ENCODE measurements at places on chromosomes 6 and 20. TPM values are rescaled to one million over a fixed set of nuclear protein-coding genes. Genes with fewer than 3 reads are reported as not detected.

Gene VWA7
- total RNA-seq: 0.97 TPM

Gene KATNA1
- 29.5 TPM for total RNA-seq

Gene MYCT1
- 0.16 TPM for total RNA-seq

Gene SAMD5
- 3.7 TPM for total RNA-seq

Gene FOXA2
- not detected for total RNA-seq

Gene IYD
- not detected for total RNA-seq

Gene TRAPPC3L
- not detected for total RNA-seq

Gene MYBL2
- 3.7 TPM for total RNA-seq

Gene MATN4
- not detected for total RNA-seq

Gene FUT9
- not detected for total RNA-seq

Gene SCRT2
- total RNA-seq: not detected

Gene PACRG
- 1.6 TPM for total RNA-seq

Gene TRIM31
- not detected for total RNA-seq

Gene TMEM170B
- total RNA-seq: 1.5 TPM

Gene DDO
- 0.16 TPM for total RNA-seq

Gene GPLD1
- not detected for total RNA-seq

Gene FAM209A
- total RNA-seq: not detected

Gene ZBTB9
- 4.2 TPM for total RNA-seq

Gene ADGB
- not detected for total RNA-seq

Gene MAD2L1BP
- 20.6 TPM for total RNA-seq

Gene CST2
- total RNA-seq: not detected

Gene VSX1
- not detected for total RNA-seq

Gene FUCA2
- 30.2 TPM for total RNA-seq

Gene C6orf163
- 1.3 TPM for total RNA-seq

Gene LHFPL5
- not detected for total RNA-seq

Gene COL9A3
- total RNA-seq: 0.24 TPM

Gene ETV7
- total RNA-seq: 1.8 TPM

Gene FLOT1
- total RNA-seq: 125 TPM

Gene OR2H1
- total RNA-seq: not detected

Gene UNC93A
- total RNA-seq: not detected

Gene LY6G6F
- not detected for total RNA-seq

Gene NOL7
- 42.4 TPM for total RNA-seq

Gene GTF2H4
- 10.1 TPM for total RNA-seq

Gene RGS17
- total RNA-seq: 2.6 TPM

Gene TENT5A
- 61.7 TPM for total RNA-seq

Gene HELZ2
- total RNA-seq: 56.1 TPM

Gene CHRNA4
- total RNA-seq: not detected

Gene GRIK2
- 1.5 TPM for total RNA-seq

All from hair follicle dermal papilla cell (primary cell).